ENCODE measurements at places on chromosomes 16 and 17. TPM values are rescaled to one million over a fixed set of nuclear protein-coding genes. Genes with fewer than 3 reads are reported as not detected.

FBXO47 gene
- total RNA-seq, result not detected

DNA sequence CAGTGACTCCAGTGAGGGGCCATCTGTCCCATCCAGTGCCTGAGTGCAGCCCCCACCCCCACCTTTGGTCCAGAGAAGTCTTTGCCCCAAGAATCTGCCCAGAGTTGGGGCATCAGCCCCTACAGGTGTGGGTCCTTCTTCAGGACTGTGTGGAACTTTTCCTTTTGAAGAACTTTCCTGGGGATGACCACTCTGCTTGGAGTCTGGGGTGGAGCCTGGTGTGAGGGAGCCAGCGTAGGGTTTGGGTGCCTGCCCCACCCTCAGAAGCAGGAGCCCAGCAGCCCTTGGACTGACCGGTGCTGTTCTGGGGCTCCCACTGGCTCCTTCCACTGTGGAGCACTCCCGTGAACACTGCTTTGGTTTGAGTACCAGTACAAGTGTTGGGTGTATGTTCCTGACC, 19.3 kb downstream of the MPRIP start:
- H3K36me3 ChIP-seq, result peaks cover 3% of the 10 kb centered on the region
- no peak overlapping the region for H3K4me3 ChIP-seq
- no peaks in the 10 kb centered on the region for H3K27me3 ChIP-seq
- peaks cover 20% of the 10 kb centered on the region for H3K4me1 ChIP-seq

DNA sequence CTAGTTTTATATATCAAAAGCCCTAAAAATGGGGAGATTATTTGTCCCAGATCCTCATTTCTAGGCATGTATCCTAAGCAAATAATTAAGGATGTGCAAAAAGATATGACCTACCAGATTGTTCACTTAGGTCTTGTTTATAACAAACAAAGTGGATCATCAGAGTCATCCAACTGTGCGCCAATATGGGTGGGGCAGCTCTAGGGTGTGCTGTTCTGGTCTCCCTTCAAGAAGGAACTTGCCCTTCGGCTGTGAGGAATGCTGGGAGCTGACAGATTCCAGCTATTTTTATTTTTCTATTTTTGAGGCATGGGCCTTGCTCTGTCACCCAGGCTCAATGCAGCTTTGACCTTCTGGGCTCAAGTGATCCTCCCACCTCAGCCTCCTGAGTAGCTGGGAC, 13.8 kb downstream of the CHP2 start:
- no peak for DNase-seq
- no peak overlapping the region for H3K4me3 ChIP-seq
- H3K4me1 ChIP-seq, result no peaks in the 10 kb centered on the region
- no peak overlapping the region for H3K27ac ChIP-seq
- peaks cover 4% of the 10 kb centered on the region for H3K27me3 ChIP-seq

C17orf50 gene
- not detected for total RNA-seq

- H3K27me3 ChIP-seq, result peaks cover 5% of the 10 kb centered on the region
- peaks cover 4% of the 10 kb centered on the region for H3K4me1 ChIP-seq
- no peaks in the 10 kb centered on the region for H3K36me3 ChIP-seq
- DNase-seq, result no peak
Measured at GRCh38 chr16:75758215-75758614, 31.9 kb upstream of the CPHXL start.

ATAD5 gene
- total RNA-seq, result 31.5 TPM

HOXB8 gene
- not detected for total RNA-seq

GRCh38 chr16:24440306-24440705, 99.1 kb upstream of the RBBP6 start:
- no peaks in the 10 kb centered on the region for H3K4me1 ChIP-seq
- DNase-seq, result no peak
- no peak overlapping the region for H3K4me3 ChIP-seq
- H3K27ac ChIP-seq, result no peak overlapping the region
- H3K27me3 ChIP-seq, result no peaks in the 10 kb centered on the region

PGAP6 gene
- 37.8 TPM for total RNA-seq
